H4 (cell line): ENCODE measurements at places on chromosomes 11 and 22. TPM values are rescaled to one million over a fixed set of nuclear protein-coding genes. Genes with fewer than 3 reads are reported as not detected.
A peak's percentile ranks its signal among the peaks of the same experiment; 100 is the strongest.

The TRPM5 gene
- total RNA-seq, result not detected in 2 replicates

The DRD2 gene
- 0.55 and 1.6 TPM in 2 replicates for total RNA-seq

The OR5M11 gene
- not detected in 2 replicates for total RNA-seq

GRCh38 chr22:49282596-49282995, 545.1 kb downstream of the BRD1 start:
- no peak for DNase-seq

GRCh38 chr11:21205205-21205604, 535.8 kb downstream of the NELL1 start:
- DNase-seq, result no peak

- DNase-seq, result no peak
Observed at GRCh38 chr11:12356944-12357655, 20.3 kb upstream of the PARVA start.

GRCh38 chr11:10540546-10540914, 457 bp downstream of the RNF141 start:
- peak; percentile 15 for DNase-seq

DNA sequence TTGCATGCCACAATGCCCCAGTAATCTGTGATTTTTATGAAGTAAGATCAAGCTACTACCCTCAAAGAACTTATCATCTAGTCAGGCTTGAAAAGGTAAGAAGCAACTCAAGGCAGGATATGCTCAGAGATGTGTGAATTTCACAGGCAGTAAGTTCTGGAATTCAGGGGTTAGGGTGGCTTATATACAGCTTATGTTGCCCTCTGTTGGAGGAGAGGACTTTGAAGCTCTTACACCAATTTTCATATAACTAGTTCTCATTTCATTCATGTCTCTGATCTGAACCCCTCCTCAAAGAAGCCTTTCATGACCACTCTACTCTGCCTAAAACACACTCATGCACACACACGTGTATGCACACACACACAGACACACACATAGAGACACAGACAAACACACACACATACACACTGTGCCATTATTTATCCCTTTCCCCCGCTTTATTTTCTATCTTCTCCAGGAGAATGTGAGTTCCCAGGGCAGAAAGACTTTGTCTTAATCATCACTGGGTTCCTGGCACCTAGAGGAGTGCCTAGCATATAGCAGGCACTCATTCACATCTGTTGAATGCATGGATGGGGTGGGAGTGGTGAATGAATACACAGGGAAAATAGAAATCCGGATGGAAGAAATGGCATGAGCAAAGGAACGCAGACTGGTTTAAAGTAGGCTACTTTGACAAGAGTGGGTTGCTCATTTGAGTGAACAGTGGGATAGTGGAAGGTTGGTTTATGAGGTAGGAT, 220.7 kb upstream of the ZBED5 start:
- DNase-seq, result no peak

- DNase-seq, result no peak
Observed at GRCh38 chr11:120108785-120109168, 29.1 kb downstream of the TRIM29 start.

GRCh38 chr11:35335226-35335625, 84.1 kb downstream of the SLC1A2 start:
- DNase-seq, result no peak

- peak; percentile 31 for DNase-seq
Observed at GRCh38 chr22:23216461-23217170, 36.3 kb downstream of the BCR start.
